Activated CD4-positive, alpha-beta T cell treated with anti-CD3 and anti-CD28 coated beads for 48 hours (primary cell): ENCODE measurements at places on chromosomes 1 and 21.
A peak's percentile ranks its signal among the peaks of the same experiment; 100 is the strongest.

- no peak for DNase-seq
Measured at GRCh38 chr1:58618303-58618702, 41.3 kb upstream of the TACSTD2 start.

- peak; percentile 16 for DNase-seq
Measured at GRCh38 chr21:38955495-38955894, 149.8 kb downstream of the ETS2 start.

DNA sequence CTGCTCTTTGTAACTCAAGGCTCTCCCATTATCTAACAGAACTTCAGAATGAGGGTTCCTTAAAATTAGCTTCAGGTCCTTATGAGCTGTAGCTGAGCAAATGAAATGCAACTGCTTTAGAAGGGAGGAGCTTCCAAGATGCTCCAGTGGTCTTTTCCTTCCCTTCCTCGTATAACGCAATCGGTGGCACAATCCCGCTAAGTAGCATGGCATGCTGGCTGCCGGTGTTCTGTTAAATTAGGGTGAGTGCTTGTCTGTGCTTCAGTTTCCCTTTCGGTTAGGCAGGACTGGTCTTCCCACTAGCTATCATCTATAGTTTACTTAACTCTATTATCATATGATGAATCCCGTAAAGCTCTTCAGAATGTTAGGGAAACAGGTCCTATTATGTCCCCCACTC is 917 bp downstream of the KIAA0040 start:
- peak; percentile 32 for DNase-seq

GRCh38 chr1:21663951-21664805 is 5.0 kb downstream of the RAP1GAP start:
- no peak for DNase-seq

DNA sequence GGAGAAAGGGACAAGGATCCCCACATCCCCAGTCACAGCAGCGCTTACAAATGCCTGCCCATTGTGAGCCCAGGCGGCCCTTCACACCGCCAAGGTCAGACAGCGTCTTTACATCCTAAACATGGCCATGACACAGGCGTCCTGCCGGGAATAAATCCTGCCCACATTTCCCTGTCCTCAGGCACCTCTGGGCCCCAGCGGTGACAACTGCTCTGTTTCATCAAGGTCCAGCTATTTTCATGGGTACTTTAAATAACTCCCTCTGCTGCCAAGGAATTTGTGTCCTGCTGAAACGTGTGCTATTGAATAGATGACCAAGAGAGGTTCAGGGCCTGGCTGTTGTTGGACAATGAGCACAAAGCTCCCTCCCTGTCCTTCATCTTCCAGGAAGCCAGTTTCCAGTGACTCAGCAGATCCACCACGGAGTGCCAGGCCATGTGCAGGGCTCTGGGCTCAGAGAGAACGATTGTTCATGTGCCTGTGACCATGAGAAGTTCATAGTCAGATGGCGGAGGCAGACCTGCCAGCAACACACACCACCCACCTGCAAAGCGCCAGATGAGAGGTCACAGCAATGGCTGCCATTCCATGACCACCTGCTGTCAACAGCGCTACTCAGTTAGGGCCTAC is 195.8 kb downstream of the MATN1 start:
- DNase-seq, result no peak

GRCh38 chr1:52552505-52553361 is at the start of gene TUT4:
Gene TUT4, minus strand, starts transcription at chr1:52553092. Its CDS starts 26,812 bp downstream, at chr1:52526280.
- peak; percentile 86 for DNase-seq

DNA sequence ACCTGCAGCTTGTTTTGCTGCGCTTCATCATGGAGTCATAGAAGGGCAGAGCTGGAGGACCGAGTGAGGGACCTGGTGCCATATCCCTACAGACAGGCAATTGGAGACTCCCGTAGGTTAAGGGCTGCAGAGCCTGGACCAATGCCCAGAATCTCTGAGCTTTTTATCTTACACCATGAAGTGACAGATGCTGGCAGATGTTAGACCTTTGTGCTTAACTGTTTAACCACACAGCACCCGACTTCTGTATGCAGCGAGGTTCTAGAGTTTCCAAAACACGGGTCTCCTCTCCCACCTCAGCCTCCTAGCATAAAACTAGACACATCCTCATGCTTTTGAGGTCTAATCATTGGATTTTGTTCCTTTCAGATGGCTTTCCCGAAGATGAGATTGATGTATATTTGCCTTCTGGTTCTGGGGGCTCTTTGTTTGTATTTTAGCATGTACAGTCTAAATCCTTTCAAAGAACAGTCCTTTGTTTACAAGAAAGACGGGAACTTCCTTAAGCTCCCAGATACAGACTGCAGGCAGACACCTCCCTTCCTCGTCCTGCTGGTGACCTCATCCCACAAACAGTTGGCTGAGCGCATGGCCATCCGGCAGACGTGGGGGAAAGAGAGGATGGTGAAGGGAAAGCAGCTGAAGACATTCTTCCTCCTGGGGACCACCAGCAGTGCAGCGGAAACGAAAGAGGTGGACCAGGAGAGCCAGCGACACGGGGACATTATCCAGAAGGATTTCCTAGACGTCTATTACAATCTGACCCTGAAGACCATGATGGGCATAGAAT is 47.6 kb downstream of the B3GALT5 start:
- DNase-seq, result no peak

DNA sequence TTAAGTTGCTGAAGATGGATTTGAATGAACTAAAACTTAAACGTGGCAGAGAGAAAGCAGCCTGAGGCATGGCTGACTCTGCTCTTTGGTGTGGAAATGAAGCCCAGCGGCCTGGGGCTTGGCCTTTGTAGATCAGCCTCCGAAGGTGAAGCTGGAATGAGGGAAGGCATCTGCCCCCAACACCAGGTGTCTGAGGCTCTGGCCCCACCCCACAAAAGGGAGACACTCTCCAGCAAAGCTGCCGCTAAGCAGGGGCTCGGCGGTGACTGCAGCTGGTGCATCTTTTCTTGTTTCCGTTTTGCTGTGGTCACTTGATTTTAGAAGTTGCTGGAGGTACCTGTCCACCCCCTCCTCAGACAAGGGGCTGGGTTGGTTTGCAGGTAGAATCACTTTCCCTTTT is 38.2 kb upstream of the NID1 start:
- no peak for DNase-seq

DNA sequence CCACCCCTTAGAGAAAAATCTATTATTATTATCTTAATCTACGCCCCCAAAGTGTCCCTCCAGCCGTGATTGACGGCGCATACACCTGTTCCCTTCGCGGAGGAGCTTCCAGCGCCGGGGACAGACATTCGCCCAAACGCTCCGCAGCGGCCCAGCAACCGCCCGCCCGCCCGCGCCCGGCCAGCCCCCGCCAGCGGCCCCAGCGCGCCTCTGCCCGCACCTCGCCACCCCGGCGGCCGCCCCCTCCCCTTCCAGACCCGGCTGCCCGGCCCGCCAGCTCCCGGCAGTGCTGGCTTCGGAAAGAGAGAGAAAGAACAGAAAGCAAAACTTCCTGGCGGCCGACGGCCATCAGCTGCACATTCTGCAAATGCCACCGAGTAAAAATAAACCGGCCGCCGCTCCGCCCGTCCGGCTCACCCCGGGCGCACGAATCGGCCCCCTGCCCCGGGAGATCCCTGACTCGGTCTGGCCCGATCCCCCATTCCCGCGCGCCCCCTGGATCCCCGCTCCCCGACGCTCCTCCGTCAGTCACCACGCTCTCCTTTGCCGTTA is 1.6 kb downstream of the CASZ1 start:
- DNase-seq, result peak; percentile 12

GRCh38 chr1:164363980-164364379 is 195.0 kb upstream of the PBX1 start:
- no peak for DNase-seq

- no peak for DNase-seq
Measured at GRCh38 chr1:109876617-109877316, 33.9 kb upstream of the CSF1 start.

- DNase-seq, result no peak
Measured at GRCh38 chr1:184986250-184986649, 11.9 kb upstream of the NIBAN1 start.

GRCh38 chr1:10456661-10457060 is 6.8 kb downstream of the CORT start:
- no peak for DNase-seq

- no peak for DNase-seq
Measured at GRCh38 chr1:42793824-42794223, 9.0 kb downstream of the TMEM269 start.

DNA sequence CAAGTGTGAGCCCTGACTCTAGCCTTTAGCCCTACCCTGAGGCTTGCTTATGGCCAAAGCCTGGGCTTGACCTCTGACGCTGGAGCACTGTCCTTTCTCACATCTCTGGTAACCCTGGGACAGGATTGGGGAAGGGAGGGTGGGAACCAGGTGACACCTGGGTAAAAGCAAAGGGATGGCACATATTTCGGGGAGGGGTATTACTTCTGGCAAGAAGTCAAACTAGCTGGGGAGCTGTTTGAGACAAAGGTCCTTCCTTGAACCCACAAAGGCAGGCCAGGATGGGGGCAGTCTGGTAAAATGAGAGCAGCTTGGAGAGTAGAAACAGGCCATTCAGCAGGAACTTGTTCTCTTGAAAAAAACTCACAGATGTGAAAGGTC is 2.0 kb downstream of the MOB3C start:
- DNase-seq, result no peak

DNA sequence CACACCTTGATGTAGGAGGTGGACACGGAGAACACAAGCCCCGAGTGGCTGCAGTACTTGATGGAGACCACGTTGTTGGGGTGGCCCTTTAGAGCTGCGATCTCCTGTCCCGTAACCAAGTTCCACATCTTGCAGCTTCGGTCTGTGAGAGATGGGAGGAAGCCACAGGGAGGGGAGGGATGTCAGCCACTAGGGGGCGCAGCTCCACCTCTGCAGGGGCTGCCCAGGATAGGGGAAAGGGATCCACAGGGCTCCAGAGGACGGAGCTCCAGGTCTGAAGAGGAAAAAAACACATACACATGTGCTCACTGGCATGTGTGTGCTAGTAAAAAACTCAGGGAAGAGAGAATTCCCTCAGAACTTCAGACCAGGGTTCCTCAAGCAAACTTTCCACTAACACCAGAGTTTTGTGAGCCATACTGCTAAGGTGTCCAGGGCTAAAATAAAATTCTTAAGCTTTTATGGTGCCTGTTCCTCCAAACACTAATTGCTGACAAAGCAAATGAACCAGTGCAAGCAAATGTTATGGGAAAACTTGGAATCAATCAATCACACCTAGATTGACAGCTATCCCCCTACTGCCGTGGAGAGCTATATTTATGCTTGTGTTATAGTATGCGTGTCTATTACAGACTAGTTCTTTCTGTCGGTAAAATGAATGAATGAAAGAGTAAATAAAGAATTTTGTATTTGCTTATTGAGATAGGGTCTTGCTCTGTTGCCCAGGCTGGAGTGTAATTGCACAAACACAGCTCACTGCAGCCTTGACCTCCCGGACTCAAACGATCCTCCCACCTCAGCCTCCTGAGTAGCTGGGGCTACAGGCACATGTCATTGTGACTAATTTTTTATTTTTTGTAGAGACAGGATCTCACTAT is 43.7 kb downstream of the KIF21B start:
- DNase-seq, result peak; percentile 85

DNA sequence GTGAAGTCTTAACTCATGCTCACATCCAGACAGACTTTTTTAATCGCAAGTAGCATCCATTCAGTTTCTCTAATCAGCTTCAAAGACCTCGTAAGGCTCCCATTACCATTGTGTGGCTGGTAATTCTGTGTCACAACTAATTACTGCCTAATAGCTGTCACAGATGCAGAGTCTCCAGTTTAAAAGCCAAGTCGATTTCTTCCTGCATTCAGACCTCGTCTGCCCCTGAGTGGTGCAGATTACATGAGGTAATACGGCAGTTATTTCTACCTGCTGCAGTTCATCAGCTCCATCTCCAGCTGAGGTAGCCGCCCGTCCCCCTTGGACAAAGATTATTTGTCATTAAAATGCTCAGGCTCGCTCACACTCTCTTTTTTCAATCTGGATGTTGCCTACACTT is 34.4 kb upstream of the OLIG2 start:
- no peak for DNase-seq

DNA sequence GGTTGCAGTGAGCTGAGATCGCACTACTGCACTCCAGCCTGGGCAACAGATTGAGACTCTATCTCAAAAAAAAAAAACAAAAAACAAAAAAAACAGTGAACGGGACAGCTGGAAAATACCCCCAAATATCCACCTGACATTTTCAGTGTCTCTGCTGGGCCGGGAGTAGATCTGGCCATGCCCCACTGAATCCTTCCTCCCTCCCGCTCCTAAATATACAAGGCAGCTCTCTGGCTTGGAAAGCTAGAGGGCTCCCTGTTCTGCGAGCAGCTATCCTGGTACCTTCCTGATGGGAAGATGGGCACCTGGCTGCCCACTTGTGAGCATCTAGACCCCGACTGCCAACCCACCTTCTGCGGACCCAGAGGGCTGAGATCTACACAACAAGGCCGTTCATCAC is 21.4 kb downstream of the SPSB1 start:
- DNase-seq, result no peak

- DNase-seq, result no peak
Measured at GRCh38 chr1:197180252-197180878, 33.9 kb upstream of the ASPM start.

GRCh38 chr1:1033009-1033587 is 13.2 kb downstream of the AGRN start:
- DNase-seq, result peak; percentile 95

DNA sequence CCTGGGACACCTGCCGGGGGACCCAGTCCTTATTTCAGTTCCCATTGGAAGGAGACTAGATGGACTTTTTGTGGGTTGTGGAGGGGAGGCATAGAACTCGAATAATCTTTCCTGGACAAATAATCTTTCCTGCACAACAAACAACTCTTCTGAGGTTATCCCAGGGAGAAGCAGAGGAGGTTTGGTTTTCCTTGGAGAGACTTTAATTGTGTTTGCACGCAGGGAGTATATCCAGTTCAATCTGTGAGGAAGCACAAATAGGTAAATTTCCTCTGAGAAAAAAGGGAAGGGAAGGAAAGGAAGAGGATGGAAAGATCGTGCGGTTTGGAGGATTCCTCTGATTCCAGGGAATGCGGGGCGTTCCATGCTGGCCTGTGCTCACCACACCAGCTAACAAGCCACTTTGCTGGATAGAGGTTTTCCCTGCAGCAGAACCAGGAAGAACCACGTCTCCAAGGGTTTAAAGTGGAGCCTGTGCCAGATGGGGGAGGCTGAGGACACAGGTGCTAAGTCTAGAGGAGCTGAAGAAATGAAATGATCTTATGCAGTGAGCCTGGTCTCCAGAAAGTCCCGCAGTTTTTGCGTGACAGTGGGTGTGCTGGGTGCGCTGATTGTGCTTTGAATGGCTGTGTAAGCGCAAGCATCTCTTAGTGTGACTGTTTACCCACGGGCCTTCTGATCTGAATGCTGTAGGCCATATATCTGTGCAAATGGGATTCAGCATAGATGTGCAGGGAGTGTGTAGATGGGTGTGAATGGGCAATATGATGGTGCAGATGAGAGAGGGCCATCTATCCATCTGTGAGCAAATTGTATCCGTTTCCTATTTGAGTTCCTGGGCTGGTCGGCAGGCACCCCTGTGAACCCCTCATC is 7.6 kb downstream of the PAX7 start:
- DNase-seq, result no peak

DNA sequence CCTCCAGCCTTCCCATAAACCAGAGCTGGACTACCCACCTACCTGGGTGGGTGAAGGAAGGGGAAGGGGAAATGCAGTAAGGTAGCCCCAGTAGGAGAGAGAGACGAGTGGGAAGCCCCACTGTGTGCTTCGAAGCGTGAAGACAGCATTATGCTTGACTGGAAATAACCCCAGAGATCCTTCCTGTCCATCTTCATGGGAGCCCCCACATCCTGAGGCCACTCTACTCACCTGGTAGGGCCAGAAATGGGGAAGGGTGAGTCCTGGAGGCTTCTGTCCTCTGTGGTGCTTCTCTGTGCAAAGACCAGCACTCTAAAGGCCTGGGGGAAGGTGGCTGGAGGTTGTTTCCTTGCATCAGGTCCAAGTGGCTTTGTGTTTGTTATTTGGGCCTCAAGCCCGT is 10.0 kb upstream of the RASSF5 start:
- DNase-seq, result no peak
